Glutamatergic neuron (in vitro differentiated cells): ENCODE measurements at places on chromosomes 16 and 17.

- no peak for DNase-seq
Measured at GRCh38 chr17:64213995-64214811, 48.9 kb downstream of the TEX2 start.

GRCh38 chr16:89561142-89561883, 831 bp downstream of the RPL13 start:
- peak; percentile 53 for DNase-seq

GRCh38 chr17:78271419-78272170, 40.2 kb downstream of the TMEM235 start:
- no peak for DNase-seq

- no peak for DNase-seq
Measured at GRCh38 chr17:47713980-47714700, 18.9 kb upstream of the TBX21 start.

GRCh38 chr17:56936697-56937322, 23.0 kb upstream of the TRIM25 start:
- DNase-seq = no peak

DNA sequence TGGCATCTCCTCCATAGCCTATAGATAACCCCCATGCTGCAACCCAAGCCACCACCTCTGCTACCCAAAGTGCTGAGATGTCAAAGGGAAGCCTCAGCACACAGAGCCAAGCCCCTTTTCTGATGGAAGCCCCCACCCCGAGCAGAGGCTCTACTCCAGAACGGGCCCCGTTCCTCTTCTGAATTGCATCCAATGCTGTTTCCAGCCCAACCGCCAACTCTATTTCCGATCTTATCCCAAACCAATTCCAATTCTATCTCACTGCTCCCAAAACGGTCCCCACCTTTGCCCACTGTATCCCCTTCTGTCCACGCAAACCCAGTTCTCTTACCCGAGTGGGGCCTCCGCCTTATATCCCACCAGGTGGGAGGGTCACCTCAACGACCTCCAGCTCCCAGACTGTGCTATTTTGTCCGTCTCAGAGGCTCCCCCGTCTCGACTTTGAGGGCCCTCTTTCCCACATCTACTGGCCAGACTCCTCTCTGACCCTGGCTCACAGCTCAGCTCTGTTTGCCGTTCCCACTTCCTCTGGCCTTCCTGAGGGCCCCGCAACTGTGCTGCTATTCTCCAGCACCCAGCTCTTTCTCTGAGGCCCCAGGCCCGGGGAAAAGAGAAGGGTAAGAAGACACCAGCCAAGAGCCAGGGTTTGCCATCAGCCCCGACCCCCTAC, 487 bp downstream of the SRL start:
- no peak for DNase-seq

- DNase-seq = no peak
Measured at GRCh38 chr17:11296994-11297393, 56.0 kb downstream of the SHISA6 start.

- peak; percentile 73 for DNase-seq
Measured at GRCh38 chr16:66549284-66550131, at the start of gene TK2. TK2 (minus strand) TSS chr16:66550122; CDS start chr16:66550061, 61 bp downstream.

- DNase-seq = no peak
Measured at GRCh38 chr16:4904108-4904941, 32.6 kb downstream of the PPL start.

- no peak for DNase-seq
Measured at GRCh38 chr17:75019146-75019545, 6.7 kb downstream of the MRPL58 start.

GRCh38 chr16:74451951-74452758, 30.9 kb upstream of the CLEC18B start:
- no peak for DNase-seq

DNA sequence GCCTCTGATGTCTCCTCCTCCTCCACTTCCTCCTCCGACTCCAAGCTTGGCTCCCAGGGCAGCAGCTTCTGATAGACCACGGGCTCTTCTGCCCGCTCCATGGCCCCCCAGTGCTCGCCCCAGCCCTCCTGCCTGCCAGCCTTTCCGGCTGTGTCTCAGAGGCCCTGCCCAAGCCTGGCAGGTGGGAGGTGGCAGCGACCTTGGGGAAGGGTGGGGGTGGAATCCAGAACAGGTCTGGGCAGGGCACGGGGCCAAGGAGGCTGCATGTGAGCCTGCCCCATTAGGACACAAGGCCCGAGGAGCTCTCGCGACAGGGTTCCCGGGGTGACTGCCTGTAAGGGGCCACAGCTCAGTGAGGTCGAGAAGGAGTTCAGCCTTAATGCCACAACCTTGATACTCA, at the start of gene GGT6:
Gene GGT6 (minus strand): TSS at position 157 of the 400 bp plus-strand sequence. CDS start 56 bp downstream, at position 101.
- DNase-seq = no peak

- no peak for DNase-seq
Measured at GRCh38 chr17:56774650-56775049, 59.1 kb downstream of the C17orf67 start.

- DNase-seq = no peak
Measured at GRCh38 chr17:50039058-50039457, 16.9 kb upstream of the ITGA3 start.

- no peak for DNase-seq
Measured at GRCh38 chr17:78105551-78105950, 23.0 kb downstream of the TMC6 start.

GRCh38 chr16:25108054-25108453, 3.5 kb upstream of the LCMT1 start:
- DNase-seq = no peak

DNA sequence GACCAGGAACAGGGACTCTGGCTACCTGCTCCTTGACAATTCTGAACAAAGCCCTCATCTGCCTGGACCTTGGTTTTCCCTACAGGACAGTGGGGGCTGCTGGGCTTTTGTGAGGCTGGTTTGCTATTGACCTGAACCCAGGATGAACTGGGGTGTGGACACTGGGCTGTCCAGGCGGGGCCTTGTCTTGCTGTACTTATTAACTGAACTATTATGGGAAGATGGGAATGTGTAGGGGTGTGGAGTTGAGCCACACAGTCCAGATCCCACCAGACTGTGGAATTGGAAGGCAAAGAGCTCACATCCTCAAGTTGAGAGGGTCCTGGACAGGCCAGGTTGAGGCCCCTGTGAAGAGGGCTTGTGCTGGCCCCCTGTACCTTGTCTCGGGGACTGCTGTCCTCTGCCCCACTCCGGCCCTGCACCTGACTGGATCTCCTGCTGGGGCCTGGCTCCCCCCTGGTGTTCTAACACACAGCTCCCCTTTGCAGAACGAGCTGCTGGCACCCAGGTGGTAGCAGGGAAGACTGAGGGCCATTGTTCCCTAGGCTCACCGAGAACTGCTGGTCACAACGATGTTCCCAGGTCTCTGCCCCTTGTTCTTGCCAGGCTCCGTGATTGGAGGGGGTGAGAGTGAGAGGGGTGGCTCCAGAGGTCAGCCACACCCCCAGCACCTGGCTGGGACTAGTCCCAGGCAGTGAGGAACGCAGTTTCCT, 51.8 kb upstream of the CDC42EP4 start:
- DNase-seq = no peak

GRCh38 chr17:29663155-29663554, 40.4 kb upstream of the CORO6 start:
- DNase-seq = no peak

DNA sequence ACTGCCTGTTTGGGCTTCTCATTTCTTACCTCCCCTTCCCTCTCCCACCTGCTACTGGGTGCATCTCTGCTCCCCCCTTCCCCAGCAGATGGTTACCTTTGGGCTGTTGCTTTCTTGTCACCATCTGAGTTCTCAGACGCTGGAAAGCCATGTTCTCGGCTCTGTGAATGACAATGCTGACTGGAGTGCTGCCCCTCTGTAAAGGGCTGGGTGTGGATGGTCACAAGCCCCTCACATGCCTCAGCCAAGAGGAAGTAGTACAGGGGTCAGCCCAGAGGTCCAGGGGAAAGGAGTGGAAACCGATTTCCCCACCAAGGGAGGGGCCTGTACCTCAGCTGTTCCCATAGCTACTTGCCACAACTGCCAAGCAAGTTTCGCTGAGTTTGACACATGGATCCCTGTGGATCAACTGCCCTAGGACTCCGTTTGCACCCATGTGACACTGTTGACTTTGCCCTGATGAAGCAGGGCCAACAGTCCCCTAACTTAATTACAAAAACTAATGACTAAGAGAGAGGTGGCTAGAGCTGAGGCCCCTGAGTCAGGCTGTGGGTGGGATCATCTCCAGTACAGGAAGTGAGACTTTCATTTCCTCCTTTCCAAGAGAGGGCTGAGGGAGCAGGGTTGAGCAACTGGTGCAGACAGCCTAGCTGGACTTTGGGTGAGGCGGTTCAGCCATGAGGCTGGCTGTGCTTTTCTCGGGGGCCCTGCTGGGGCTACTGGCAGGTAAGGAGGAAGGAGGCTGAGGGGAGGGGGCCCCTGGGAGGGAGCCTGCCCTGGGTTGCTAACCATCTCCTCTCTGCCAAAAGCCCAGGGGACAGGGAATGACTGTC, at the start of gene CD68:
Gene CD68 (plus strand): TSS at position 638 of the 833 bp plus-strand sequence. CDS start 40 bp downstream, at position 678.
- DNase-seq = no peak

DNA sequence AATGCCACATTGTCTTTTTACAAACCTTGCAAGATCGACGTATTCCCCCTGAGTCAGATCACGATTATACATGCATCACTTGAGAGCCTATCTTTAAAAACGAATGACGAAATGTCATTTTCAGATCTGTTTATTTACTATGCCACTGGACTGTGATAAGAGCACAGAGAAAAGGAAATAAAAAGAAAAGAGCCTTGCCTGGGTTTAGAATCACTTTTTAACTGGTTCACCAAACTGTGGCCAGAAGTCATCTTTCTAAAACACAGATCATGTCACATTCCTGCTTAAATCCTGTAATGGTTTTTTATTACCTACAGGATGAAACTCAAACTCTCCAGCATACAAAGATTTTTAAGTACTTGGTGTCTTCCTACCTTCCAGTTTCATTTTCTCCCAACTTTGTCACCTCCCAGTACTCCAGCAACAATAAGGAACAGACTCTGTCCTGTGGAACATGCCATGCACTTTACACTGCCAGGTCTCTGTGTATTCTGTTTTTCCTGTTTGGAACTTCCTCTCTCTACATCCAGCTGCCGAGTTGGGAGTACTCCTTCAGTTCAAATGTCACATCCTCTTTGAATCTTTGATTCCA, 91.5 kb downstream of the SNX11 start:
- no peak for DNase-seq

GRCh38 chr16:55338646-55339045, 14.6 kb downstream of the IRX6 start:
- DNase-seq = no peak

DNA sequence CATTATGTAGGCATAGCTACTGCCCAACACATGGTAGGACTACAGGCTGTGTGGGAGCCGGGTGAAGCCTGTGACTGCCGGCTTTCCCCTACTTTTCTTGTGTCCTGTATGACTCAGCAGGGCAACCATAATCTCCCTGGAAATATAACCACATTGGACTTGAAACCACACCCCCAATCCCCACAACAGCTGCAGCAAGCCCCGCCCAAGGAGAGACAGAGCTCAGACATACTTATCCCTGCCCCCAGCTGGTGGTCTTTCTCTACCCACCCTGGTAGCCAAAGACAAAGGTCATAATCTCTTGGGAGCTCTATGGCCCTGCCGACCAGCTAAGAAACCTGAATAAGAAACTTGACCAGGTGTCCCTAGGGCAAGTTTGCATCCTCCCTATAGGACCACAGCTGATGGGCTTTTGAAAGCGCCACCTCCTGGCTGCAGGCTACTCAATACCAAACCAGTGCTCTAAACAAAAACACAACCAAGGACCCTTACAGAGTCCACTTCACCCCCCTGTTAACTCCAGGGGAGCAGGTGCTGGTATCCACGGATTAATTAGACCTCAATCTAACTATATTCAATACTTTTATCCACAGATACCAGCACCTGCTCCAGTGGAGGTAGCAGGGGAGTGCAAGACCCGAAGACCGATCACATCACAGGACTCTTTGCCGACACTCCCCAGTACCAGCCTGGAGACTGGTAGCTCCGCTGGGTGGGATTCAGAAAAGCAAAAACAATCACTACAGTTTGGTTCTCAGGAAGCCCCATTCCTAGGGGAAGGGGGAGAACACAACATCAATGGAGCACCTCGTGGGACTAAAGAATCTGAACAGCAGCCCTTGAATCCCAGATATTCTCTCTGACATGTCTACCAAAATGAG, 91.2 kb downstream of the IRX5 start:
- no peak for DNase-seq

DNA sequence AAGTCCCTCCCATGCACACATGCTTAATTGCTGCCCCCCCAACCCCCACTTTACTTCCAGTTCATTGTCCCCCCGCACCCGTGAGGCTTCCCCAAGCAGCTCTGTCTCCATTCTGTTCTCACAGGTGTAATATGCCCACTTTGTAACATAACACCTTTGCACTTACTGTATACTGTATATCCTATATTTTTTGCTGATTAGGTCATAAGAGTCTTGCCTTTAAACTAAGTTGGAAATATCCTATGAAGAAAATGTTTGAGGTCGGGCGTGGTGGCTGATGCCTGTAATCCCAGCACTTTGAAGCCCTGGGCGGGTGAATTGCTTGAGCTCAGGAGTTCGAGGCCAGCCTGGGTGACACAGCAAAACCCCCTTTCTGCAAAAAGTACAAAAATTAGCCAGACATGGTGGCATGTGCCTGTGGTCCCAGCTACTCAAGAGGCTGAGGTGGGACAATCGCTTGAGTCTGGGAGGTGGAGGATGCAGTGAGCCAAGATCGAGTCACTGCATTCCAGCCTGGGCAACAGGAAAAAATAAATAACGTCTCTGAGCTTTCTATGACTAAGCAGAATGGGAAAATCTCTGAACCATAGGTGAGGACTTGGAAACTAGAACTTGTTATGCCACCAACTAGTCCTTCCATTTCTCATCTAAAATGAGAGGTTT, 76.1 kb downstream of the TNRC6C start:
- DNase-seq = no peak

- DNase-seq = no peak
Measured at GRCh38 chr17:39064374-39064773, 87.1 kb downstream of the PLXDC1 start.

DNA sequence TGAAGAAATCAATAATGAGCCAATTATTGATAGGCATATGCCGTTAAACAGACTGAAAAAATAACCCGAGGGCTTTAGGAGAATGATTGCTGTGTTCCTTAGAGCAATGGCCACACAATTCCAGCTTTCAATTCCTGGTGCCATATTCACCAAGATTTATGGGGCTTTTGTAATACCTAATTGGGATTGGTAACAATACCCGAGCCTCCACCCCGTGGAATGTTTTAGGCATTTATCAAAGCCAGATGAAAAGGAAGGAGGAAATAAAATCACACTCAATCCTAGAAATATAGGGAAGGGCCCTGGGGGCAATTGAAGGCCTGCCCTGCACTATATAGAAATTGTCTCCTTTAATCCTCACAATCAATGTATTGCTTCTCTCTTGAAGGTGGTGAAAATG, 42.1 kb upstream of the MLYCD start:
- no peak for DNase-seq

GRCh38 chr16:70674221-70675014, 11.4 kb downstream of the MTSS2 start:
- DNase-seq = no peak
